ELF-1 (cell line): ENCODE measurements at places on chromosomes 2 and 18.

GRCh38 chr18:49898421-49898820 lies 85.1 kb upstream of the ACAA2 start:
- DNase-seq, result peak; percentile 52

DNA sequence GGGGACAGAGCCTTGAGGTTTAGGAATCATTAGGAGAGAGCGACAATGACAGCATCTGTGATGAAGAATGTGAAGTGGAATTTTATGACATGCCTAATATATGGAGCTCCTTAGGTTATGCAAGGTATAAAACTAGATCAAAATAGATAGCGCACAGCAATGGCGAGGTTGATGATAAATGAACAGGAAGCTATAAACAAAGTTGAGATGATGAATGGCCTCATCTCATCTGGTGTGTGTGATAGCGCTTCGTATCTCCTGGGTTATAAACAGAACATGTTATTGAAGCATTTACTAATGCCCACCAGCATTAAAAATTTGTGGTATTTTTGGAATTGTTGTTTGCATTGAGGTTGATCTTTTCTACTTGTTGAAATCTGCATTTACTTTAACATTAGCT lies 231.5 kb downstream of the LTBP1 start:
- no peak for DNase-seq

DNA sequence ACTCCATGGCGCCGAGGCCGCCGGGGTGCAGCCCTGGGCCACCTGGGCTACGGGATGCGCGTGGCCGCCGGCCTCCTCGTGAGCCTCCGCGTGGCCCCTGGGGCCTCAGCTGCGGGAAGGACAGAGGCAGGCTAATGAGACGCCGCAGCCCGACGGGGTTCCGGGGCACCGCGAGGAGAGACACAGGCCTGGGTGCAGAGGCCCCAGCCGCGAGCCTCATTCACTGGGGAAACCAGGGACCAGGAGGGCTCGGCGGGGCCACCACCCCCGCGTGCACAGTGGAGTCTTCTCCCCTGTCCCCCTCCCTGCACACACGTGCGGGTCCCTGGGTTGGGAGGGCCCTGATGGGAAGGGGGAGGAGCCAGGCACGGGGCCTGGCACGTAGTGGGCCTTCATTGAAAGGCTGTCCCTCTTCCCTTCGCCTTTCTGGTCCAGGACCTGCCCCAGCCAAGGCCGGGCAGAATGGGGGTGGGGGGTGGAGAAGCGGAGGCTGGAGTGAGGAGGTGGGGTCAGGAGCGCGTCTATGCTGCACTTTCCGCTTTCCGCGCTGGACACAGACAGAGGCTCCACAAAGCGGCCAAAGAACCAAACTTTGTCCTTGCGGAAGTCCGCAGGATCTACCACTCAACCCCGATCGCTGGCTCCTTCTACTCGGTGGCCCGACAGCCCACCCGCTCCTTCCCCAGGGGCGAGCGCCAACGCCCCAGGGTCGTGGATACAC lies 9.1 kb downstream of the ALPP start:
- peak; percentile 52 for DNase-seq

DNA sequence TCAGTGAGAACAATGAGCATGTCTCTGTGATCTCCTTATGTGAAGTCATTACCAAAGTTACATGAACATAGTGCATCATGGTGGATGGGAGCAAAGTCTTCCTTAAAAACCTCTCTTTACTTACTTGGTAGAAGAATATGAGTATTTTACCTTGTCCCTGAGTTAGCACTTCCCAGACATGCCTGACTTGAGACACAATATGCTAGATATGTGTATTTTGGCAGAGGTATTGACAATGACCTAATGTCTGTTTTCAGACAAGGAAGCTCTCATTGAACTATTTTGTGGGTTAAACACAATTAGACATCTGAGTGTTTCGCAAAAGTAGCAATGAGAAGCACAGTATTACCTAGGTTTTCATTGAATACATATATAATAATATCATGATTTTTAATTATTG lies 99.1 kb upstream of the MC4R start:
- DNase-seq, result no peak

DNA sequence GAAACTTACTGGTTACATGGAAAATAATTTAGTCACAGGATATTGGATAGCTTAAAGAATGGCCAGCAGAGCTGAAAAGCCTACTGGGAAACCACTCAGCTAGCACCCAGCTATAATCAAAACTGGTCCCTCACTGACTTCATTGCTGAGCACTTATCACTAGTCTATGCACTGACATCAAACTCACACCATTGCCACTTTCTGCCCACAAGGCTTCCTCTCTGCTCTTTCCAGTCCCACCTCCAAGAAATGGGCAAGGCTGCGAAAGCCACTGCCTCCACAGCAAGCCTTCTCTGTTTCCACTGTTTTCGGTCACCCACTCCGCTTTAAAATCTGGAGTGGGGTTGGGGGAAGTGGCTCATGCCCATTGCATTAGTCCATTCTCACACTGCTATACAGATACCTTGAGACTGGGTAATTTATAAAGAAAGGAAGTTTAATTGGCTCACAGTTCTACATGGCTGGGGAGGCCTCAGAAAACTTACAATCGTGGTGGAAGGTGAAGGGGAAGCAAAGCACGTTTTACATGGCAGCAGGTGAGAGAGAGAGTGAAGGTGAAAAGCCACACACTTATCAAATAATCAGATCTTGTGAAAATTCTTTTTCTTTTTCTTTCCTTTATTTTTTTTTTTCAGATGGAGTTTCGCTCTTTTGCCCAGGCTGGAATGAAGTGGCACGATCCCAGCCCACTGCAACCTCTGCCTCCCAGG lies 77.0 kb upstream of the CERS6 start:
- DNase-seq, result no peak

DNA sequence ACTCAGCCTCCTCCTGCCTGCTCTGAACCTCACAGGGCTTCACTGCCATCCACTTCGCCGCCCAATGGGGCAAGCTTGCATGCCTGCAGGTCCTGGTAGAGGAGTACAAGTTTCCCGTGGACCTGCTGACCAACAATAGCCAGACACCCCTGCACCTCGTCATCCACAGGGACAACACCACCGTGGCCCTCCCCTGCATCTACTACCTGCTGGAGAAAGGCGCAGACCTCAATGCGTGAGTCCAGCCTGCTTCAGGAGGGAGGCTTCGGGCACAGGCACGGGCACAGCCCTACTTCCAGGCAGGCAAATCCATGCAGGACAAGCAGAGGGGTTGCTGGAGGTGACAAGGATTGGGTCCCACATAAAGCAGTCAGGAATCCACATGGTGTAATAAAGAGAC lies 1.2 kb downstream of the ANKRD53 start:
- DNase-seq, result no peak

- DNase-seq, result no peak
Measured at GRCh38 chr2:132884705-132885104, 214.7 kb upstream of the LYPD1 start.

DNA sequence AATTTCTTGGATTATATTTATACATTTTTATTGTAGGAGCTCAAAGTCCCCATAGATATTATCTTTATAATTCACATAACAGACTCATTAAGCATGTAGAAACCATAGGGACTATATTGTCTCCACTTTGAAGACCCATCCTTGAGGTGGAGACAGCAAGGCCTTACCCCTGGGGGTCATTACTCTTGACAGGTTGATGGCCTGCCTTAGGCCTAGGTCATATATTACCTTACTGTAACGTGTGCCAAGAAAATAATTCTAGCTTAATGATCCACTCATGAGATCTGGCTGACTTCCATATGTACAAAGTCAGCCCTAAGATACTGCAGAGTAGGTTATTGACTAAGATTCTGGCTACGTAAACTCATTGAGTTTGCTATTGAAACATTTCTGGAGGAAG lies 65.4 kb upstream of the GLS start:
- no peak for DNase-seq

DNA sequence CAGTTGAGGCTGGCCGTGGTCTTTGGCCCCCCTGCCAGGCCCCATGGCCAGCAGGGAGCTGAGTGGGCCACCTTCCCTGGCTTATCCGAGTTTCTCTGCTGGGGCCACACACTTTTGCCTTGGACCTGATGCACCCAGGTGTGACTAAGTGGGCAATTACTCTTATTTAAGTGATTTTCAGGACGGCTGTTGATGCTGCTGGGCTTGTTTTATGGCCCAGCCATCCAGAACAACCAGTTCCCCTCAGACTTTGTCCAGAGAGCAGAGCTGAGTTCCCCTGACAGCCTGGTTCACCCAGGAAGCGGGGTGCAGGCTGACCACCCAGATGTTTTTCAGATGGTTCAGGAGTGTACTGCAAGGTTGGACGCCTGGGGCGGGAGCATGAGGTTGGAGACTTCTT lies 68.8 kb downstream of the GLI2 start:
- DNase-seq, result no peak

GRCh38 chr2:109144271-109144670 lies 15.3 kb downstream of the SH3RF3 start:
- no peak for DNase-seq

- no peak for DNase-seq
Measured at GRCh38 chr2:190811811-190812210, 68.8 kb upstream of the GLS start.

- DNase-seq, result peak; percentile 60
Measured at GRCh38 chr2:241561832-241562231, 3.3 kb downstream of the BOK start.

- DNase-seq, result no peak
Measured at GRCh38 chr2:43525506-43525905, 70.3 kb downstream of the THADA start.

GRCh38 chr2:193350509-193350908 lies 1155.8 kb upstream of the TMEFF2 start:
- no peak for DNase-seq

DNA sequence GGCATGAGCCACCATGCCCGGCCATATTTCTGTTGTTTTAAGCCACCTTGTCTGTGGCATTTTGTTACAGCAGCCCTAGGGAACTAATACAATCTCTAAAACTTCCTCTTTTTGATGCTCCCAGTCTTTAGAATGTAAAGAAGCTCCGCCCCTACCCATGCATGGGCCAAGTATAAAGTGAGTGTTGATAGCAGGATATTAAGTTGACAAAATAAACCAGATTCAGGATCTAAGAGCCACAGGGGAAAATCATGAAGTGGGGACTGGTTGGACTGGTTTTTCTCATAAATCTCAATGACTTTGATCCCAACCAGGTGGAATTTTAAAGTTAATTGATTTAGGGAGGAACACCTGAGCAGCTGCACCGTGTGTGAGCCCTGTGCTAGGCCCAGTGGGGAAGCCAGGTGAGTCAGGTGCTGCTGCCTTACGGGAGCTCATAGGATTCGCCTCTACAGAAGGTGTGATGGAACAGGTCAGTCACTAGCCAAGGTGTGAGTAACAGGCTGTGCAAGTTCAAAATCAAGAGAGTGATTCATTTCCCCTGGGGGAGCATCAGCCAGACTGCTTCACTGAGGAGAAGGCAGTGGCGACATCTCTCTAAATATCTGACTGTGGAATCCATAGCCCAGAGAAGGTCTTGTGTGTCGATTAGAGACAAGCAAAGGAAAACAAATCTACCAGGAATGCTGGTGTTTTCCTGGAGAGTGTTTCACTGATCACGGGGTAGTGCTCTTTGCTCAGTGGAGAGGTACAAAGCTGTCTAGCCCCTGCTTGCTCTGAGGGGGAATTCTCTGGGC lies 63.0 kb upstream of the MSH2 start:
- peak; percentile 68 for DNase-seq

- DNase-seq, result no peak
Measured at GRCh38 chr2:40654346-40654745, 202.5 kb upstream of the SLC8A1 start.

DNA sequence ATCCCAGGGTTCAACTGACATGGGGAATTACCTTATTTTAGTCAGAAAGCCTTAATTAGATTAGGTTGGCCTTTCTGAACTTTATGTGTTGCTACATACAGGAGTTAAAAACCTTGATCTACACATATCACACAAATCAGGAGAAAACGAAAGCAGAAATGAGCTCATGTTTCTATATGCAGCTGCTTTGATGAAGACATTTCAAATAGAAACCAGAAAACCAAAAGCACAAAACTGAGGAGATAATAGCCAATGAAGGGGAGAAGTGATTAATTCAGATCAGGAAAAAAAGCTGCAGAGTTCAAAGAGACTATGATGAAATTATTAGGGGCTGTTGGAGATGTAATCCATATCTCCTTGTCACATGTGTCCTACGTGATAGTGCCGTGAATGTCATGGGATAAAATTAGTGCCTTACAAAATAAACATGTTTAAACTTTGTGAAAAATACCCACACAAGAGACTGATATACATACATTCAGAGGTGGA lies 255.0 kb downstream of the CAMKMT start:
- no peak for DNase-seq

- no peak for DNase-seq
Measured at GRCh38 chr18:41923446-41923845, 31.6 kb upstream of the PIK3C3 start.

- no peak for DNase-seq
Measured at GRCh38 chr2:62065243-62065642, 130.7 kb upstream of the B3GNT2 start.

DNA sequence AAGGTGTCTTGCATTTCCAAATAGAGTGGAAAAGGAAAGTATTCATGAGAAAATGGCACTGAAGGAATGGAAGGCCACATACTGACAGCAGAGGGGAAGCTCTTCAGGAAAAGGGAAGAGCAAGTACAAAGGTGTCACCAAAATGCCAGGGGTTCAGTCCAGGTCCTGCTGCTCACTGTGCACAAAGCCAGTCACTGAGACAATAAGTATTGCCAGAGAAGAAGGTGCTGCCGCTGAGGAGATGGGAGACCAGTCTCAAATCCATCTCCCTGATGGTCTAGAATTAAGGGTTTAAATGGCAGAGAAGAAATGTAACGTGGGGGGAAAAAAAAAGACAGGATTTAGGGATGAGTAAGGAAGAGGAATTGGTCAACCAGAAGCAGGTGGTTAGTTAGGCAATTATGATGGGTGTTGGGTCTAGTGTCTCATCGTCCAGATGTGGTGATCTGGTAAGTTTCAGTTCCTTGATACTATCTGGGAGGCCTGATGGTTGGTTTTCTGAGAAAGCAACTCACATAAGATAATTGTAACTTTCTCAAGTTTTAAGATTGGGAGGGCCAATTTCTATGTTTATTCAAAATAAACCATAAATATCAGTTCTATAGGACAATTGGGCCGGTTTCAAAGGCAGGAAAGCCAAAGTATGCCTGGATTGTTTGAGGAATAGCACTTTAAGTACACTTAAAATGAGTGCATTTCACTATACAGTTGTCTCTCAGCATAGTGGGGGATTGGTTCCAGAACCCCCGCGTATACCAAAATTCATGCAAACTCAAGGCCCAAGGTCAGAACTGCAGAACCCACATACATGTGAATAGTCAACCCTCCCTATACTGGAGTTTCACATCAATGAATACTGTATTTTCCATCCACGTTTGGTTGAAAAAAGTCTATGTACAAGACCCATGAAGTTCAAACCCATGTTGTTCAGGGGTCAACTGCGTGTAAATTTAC lies 109.1 kb upstream of the DNAJC10 start:
- DNase-seq, result no peak
